NCI-H1105 (cell line): ENCODE measurements at places on chromosomes 12 and 14.

DNA sequence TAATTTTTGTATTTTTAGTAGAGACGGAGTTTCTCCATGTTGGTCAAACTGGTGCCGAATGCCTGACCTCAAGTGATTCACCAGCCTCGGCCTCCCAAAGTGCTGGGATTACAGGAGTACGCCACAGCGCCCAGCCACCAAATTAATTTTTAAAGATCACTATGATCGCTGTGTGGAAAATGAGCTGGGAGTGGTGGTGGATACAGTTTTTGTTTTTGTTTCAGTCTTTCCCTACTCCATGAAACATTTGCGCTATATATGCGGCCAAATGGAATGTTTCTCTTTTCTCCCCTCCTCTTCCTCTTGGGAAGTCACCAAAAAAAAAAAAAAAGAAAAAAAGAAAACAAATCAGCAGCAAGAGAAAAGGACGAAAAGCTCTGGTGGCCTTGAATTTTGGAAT, 20.8 kb upstream of the P2RX4 start:
- no peak for DNase-seq

DNA sequence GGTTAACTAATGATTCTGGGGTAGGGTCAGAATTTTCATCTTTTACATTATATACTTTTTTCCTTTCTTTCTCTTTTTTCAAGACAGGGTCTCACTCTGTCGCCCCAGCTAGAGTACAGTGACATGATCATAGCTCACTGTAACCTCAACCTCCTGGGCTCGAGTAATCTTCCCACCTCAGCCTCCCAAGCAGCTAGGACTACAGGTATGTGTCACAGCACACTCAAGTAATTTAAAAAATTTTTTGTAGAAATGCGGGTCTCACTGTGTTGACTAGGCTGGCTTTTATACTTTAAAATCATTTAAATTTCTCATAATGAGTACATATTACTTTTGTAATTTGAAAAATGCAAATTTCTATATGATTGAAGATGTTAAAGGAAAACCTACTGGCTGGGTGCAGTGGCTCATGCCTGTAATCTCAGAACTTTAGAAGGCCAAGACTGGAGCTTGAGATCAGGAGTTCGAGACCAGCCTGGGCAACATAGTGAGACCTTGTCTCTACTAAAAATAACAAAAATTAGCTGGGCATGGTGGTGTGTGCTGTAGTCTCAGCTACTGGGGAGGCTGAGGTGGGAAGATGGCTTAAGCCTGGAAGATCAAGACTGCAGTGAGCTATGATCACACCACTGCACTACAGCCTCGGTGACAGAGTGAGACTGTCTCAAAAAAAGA, 25.7 kb downstream of the R3HDM2 start:
- DNase-seq, result no peak

DNA sequence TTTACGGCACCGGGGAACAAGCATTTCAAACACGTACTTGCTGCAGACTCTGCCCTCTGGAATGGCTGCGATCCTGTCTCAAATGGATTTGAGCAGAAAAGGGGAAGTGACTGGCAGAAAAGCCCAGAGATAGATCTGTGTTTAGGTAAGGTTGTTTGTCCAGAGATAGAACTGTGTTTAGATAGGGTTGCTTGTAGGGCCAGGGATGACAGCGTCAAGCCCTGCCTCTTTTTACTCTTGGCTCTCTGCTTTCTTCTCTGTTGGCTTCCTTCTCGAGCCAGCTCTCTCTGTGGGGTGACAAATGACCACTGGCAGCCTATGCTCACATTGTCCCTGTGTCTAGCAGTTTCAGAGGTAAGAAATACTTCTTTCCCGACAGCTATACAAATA, 11.4 kb downstream of the DGLUCY start:
- DNase-seq, result no peak

DNA sequence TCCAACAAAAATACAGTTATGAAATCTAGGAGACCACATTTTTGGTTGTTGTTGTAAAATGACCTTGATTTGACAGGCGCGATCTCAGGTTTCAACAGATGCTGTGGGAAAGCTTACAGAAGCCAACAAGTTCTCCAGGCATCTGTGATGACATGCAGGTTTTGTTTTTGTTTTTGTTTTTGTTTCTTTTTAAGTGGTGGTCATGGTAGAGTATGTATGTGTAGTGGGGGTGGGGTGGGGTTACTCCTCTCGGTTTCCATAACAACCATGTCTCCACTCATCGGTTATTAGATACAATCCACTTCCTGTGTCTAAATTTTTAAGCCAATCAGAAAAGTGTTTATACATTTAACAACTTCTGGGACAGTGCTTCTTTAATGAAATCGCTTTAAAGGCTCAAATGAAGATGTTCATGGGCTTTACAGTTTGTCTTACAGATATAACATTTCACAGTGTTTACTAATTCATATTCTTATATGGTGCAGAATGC, 199.9 kb upstream of the FOXN3 start:
- no peak for DNase-seq

GRCh38 chr12:14153803-14154202, 172.4 kb upstream of the GRIN2B start:
- DNase-seq, result no peak

DNA sequence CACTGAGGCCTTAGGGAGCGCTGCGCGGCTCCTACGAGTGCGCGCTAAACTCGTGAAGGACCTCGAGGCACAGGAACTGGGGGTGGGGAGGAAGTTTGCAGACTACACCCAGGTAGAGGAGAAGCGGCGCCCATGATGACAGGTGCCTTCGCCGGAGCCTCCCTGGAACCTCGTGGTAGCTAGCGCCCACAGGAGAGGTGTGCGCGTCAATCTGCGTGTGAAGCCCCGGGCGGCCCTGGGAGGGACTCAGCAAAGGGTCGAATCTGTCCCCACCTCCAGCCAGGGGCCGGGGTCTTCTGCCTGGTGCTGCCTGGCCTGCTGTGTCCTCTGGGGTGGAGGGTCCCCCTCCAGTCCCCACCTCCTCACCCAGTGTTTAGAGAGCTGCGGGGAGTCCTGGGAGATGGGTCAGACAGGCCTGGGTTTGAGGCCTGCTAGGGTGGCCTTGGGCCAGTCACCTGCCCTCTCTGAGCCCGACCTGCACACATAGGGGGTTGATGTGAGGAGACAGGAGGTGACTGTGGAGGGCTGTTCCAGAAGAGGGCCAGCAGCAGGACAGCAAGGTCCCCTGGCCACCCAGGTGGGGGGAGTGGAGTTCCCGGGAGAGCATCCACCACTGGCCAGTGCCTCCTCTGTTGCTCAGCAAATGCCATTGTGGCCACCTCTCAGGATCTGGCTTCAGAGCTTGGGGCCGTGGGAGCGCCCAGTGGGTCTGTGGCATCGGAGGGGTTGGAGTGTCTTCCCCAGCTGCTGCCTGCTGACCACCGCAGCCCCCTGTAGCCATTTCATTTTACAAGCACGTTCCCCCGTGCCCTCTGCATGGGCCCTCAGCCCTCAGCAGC, 20.2 kb upstream of the KIF26A start:
- DNase-seq, result no peak

DNA sequence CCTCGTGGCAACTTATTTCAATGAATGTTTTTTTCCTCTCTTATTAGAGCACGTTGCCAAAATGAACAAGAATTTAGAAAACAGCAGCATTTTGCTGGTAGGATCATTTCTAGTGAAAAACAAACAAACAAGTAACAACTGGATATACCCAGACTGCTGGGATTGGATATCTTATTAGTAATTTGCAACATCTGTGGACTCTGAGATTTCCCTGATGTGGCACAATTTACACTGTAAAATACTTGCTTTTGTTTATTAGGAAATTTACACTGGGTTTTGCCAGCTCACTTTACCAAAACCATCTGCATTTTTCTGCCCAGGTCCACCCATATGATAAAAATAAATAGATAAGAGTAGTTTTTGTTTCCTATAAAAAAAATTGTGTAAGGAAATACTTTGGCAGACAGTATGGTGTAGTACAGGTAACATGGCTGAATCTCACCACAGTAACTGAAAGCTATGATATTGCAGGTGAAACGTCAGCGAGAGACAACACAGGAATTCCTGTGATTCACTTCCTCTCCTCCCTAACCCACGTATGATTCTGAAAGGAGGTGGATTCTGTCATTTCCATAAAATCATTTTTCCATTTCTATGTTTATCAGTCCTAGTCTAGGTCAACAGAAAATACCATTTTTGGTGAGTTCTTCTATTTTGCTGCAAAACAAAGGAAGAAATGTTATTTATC, 176.2 kb upstream of the NOVA1 start:
- no peak for DNase-seq

DNA sequence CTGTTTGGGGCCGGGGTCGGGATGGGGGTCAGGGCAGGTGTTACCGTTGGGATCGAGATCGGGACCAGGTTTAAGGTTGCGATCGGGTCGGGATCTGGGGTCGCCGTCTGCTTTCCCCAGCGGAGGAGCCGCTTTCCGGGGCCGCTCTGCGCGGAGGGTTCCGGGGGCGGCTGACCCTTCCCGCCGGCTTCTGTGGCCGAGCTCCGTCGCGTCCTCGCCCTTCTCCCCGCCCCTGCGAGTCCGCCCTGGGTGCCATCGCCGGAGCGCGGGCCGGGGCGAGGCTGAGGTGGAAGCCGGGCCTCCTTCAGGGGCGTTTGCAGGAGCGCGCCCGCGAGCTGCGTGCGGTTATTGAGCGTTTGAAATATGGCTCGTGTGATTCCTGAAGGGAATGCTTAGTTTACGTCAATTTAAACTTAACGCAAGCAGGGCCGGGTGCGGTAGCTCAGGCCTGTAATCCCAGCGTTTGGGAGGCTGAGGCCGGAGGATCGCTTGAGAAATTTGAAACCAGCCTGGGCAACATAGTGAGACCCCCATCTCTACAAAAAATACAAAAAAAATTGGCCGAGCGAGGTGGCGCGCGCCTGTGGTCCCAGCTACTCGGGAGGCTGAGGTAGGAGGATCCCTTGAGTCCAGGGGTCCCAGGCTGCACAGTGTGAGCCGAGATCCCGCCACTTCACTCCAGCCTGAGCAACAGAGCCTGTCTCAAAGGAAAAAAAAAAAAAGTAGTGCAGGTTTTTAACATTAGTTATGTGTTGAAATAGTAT, 620 bp downstream of the PGAM5 start:
- DNase-seq, result peak; percentile 7

DNA sequence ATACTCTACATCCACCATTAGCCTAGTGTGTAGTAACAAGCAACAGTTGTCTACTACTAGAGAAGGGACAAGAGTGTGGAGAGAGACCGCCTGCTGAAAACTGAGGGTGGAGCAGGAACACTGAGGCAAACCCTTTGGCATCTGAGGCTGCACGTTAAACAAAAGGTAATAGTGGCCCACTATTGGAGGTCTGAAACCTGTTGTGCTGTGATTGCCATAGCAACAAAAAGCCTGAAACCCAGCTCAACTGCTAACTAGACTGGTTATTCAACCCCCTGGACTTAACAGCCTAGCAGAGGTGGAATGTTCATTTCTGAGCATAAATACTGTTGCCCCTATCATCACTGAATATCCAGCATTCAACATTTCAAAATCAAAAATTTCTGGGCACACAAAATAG, 43.0 kb downstream of the PPP4R4 start:
- no peak for DNase-seq

GRCh38 chr12:21815306-21816062, 41.0 kb upstream of the KCNJ8 start:
- DNase-seq, result no peak

DNA sequence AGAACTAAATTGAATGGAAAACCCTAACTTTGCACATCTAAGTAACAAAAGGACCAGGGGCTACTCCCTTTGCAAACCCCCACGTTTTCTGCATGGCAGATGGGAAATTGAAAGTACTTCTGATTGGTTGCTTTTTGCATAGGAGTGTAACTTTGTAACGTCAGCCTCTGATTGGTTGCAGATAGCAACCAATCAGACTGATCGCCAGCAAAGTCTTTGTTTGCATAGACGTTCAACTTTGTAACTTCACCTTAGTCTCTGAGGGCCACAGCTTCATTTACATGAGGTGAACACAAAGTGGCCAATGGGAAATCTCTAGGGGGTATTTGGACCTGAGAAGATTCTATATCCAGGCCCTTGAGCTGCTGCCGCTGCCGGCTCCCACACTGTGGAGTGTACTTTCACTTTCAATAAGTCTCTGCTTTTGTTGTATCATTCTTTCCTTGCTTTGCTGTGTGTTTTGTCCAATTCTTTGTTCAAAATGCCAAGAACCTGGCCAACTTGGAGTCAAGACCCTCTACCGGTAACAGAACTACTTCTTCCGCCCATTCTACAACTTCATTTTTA, 102.5 kb upstream of the PRICKLE1 start:
- DNase-seq, result no peak

DNA sequence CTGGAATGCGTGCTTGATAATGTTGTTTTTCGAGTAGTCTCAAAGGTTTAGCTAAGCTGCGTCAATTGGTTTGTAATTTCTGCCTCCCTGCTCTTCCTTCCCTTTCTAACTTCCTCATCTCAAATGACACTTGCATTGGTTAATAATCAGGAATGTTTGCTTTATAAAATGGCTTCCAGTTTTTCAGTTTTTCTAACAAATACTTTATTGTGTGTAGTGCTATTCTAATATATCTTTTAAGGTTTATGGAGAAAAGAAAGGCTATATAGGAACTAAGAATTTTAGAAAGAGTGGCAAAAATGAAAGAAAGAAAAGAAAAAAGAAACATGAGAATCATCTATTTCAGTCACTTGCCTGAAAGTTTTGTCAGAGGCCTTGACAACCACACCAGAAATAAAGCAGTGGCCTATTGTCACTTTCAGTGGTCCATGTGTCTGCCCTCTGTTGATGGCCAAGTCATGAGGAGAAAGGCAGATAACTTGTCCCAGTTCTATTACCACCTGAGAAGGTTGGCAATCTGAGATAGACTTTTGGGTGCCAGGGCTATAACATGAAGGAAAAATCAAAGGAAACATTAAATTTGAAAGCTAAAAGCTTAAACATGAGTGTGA, 221.9 kb upstream of the KITLG start:
- no peak for DNase-seq

- no peak for DNase-seq
Observed at GRCh38 chr12:67957383-67957782, 31.9 kb upstream of the IFNG-AS1 start.

DNA sequence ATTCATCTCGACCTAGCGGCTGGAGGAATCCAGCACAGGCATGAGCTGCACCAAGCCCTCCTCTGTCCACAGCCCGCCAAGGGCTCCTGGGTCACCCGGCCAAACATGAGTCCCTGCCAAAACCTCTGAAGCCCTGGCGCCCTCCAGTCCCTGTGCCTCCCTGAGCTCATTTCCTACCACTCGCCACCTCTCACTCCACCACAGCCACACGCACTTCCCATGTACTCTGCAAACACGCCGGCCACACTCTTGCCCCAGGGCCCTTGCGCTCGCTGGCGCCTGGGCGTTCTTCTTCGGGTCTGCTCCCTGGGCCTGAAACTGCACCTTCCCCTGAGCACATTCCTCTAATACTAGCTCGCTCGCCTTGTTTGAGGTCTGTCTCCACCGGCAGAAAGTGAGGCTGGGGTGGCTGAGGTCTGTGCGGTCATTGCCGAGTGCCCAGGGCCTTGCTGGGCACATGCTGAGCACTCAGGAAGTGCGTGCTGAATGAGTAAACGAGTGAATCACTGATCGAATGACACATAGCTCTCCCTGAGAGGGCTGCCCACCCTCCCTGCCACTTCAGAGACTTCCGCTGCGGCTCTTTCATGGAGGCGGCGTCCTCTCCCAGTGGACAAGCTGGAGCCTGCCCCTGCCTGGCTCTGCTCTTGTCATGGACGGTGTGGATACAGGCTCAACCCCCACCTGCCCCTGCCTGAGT, 33.7 kb upstream of the DLK1 start:
- peak; percentile 83 for DNase-seq

GRCh38 chr12:27052176-27052575, 29.8 kb downstream of the MED21 start:
- DNase-seq, result no peak
